ENCODE measurements at places on chromosomes 4 and X.

DNA sequence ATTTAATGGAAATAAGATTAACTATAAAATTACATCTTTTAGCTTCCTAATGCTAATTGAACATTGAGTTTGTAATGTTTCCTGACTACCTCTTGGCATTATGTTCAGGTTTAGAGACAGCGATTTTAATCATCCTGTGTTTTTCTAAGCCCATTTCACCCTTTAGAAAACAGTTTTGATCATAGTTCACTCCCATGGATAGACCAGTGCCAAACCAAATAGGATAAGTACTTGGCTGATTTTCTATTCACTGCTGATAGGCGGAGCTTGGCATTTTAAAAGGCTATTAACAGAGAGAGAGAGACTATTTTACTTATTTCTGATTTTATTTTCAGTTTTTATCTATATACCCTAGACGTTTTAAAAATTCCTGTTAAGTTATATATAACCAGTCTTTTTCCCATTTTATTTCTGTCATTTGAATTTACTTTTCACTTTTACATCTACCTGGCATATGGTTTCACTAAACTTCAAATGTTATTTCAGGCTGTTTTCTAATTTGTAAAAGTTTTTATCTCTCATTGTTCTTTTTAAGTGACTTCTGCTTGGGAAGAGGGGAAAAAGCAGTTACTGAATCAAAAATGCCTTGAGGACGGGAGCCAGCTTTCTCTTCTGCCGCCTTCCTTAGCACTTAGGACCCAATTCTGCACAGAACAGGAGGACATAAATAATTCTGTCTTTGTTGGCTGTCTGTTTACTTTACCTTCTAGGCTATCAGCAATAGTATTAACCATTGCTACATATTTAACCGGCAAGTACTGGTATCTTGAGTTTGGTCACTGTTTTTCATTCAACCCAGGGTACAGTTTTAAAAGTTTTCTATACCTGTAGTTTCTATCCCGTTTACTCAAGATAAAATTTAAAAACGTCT lies 46.4 kb downstream of the SGMS2 start:
- DNase-seq, result no peak

- DNase-seq, result no peak
Observed at GRCh38 chrX:130147631-130148030, 18.0 kb downstream of the AIFM1 start.

DNA sequence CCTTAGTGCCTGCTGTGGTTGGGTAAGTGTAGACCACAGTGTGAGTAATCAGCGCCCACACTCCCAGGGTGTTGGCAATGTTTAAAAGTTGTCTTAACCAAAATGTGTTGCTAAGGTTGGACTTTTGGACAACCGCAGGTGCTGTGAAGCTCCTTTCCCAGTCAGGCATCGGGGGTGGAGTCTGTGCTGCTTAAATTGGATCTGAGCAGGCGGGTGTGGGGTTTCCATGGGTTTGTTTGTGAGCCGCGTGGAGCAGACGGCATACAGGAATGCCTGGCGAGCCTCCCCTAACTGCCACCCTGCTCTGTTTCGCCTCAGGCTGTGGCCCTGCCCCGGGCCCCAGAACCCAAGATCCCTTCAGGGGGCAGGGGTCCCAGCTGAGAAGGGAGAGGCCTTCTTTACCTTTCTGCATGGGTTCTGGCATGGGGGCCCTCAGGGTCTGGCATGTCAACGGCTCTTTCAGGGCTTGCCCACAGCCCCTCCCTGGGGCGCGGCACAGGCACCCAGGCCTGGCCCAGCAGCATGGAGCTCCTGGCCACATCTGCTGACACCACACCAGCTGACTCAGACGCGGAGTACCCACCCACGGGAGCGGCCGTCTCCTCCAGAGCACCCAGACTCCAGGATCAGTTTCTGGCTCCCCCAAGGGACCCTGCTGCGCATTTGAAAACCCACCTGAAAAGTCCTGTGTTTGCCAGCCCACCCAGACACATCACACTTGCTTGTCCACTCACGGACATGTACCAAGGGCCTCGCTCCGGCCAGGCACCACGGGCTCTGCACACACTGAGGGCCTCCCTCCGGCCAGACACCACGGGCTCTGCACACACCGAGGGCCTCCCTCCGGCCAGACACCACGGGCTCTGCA lies 5.1 kb upstream of the SPON2 start:
- DNase-seq, result no peak

DNA sequence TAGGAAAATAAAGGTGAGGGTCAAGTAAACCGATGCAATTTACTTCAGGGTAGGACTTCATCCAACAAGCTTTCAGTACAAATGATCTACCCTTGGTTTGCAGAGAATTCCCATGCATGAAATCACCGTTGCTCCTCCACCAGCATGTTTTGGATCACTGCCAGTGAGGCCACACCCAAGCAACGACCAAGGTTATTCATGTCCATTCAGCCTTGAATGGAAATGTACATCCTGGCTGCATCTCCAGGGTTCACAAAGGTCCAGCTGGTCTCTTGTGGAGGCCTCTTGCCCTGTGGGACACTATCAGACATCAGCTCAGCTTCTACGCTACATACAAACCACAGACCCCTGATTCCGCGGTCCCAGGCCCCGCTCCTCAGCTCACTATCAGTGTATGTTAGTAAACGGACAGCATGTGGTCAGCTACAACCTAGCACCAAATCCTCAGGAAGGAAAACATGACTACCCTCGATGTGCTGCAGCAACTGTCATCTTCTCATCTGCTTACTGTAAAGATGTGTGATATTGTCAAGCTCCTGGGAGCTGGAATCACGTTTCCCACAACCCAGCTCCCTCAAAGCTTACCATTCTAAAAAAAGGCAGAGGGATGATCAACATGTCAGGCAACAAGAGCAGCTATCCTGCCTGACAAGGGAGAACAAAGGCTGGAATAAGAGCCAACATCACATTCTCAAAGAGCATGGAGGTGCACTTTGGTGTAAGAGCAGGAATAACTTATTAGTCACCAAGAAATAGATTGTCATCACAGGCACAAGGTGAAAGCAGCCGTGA lies 4.9 kb downstream of the LYAR start:
- no peak for DNase-seq

DNA sequence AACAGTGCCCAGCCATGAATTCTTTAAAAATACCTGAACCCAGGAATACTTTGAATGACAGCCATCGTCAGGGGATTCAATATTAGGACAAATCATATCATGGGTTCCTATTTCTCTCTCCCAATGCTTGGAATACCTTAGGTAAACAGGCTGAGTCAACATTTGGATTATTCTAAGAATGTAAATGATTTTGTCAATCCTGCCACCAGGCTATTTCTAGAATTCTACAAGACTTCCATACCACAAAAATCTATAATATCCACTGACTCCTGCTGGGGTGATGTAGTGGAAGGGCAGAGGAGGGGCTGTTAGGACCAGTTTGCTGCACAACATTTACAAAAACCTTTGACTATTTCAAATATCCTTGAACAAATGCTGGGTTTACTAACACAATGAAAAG lies 65.2 kb downstream of the IGFBP7 start:
- DNase-seq, result no peak

DNA sequence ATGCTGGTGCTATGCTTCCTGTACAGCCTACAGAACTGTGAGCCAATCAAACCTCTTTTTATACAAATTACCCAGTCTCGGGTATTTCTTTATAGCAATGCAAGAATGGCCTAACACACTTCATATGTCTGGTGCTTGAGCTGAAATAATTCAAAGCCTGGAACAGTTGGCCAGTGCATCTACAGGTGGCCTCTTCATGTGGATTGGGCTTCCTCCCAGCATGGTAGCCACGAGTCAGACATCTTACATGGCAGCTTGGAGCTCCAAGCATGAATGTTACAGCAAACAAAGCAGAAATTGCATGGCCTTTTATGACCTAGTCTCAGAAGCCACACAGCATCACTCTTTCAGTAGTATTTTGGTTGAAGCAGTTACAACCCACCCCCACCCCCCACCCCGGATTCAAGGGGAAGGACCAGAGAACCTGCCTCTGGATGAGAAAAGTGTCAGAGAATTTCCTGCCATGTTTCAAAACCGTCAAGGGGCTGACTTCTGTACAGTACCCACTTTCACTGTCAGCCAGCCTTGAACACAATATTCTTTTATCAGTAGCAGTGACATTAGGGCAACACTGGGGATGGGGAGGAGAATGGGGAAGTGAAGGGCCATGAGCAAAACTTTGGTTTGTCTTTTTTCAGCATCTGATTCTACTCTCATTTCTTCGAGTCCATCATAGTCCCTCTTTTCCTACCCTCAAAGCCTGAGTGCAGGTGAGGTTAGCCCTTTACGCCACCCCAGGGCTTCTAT lies 368.7 kb downstream of the BCOR start:
- no peak for DNase-seq

DNA sequence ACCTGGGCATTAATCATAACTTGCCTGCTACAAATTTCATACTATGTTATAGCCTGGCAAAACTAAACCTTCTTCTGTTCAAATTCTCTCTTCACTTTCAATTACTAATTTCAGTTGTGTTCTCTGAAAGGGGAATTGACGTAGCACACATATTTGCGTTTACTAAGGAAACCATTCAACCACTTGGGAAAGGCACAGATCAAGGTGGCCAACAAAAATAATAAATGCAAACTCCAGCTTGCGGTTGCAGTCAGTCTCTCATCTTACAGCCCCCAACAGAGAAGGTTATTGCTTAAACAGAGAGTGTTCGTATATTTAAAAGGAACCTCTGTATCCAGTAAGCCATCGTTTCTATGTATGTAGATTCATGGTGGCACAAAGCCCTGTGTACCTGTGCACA lies 4.0 kb downstream of the SRPX start:
- DNase-seq, result no peak

GRCh38 chrX:118074196-118074595 lies 42.4 kb downstream of the KLHL13 start:
- no peak for DNase-seq

DNA sequence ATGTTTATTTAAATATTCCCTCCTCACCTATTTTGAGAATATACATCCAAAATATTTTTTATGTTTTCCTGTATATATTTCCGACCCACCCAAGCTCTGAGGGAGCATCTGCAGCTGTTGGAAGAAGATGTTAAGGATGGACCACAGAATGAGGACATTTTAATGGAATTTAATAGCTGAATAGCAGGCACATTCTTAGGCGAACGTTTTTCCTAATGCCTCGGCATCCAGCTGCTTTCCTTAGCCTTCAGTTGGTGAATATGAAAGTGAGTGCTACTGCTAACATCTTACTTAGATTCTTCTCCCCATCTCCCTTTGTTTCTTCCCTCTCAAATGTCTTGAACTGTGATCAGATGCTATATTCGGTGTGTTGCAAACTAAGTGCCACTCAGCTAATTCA lies 158.0 kb upstream of the CTSO start:
- DNase-seq, result no peak

DNA sequence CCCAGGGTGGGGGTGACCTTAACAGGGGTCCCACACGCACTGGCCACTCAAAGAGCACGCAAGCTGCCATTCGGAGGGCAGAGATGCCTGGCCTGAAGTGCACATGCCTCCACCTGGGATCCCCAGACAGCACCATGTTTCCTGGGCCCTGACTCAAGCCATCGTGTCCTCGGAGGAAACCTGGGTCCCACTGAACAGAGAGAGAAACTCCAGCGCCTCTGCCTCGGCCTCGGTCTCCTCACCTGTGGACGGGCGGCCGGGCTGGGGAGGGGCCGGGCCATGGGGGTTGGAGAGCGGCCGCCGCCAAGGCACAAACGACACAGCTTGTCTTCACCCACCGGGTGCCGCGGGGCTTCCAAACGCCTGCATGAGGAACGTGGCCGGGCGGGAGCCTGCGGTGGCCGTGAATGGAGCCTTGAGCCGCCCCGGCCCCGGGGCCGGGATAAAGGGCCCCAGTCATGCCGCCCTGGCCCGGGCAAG lies 30.0 kb upstream of the FGFR3 start:
- DNase-seq, result no peak

DNA sequence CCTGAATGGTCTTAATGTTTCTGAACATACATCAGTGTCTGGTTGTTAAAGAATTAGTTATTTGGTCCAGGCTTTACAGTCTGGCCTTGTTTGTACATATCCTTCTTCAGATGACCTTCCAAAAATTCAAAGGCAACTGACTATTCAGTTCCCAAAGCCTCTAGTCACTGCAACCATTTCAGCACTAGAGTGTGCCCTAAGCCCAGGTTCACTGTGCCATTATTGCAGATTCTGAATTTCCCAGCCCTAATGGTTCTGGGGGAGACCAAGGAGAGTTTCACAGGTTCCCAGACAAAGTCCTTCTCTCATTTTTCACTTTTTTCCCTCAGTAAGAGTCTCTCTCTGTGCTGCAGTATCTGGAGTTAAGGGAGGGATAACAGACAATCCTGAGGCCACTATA lies 235.8 kb downstream of the TRAM1L1 start:
- no peak for DNase-seq

- DNase-seq, result no peak
Observed at GRCh38 chr4:3523628-3524221, 8.5 kb downstream of the LRPAP1 start.

- DNase-seq, result no peak
Observed at GRCh38 chr4:130146773-130147172, 1050.8 kb downstream of the C4orf33 start.

DNA sequence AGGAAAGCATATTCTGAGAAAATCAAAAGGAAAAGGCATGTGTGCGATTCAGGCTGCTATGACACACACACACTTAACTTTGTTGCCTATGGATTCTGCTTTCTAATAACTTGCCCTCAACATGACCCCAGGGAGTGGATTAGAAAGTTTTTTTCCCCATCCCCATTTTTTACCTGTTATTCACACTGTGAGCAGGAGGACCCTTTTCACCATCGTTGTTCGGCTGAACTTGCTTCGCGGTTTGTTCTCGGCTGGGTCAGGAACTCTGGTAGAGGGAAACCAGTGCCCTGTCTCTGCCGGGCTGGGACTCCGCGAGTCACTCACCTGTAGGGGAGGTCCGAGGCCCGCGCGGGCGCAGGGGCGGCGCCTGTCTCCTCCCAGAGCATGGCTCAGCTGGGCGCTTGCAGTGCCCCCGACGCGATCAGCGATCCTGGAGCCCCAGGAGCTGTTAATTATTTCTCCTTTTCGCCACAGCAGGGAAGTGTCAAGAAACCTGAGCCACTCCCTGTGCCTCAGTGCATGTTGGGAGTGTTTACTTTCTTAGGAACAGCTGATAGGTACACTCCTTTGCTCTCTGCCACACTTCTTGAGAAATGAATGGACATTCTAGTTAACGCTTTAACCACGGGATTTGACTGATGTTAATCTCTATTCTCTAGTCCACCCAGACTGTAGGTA lies at the start of gene RASSF6:
Gene RASSF6 (minus strand): TSS at position 322 of the 678 bp plus-strand sequence. CDS start 8,641 bp downstream, outside the sequence.
- DNase-seq, result peak; percentile 5

GRCh38 chr4:6200011-6200921 lies at the start of gene JAKMIP1:
Gene JAKMIP1, minus strand, starts transcription at chr4:6200549. Its CDS starts 87,699 bp downstream, at chr4:6112850.
- peak; percentile 78 for DNase-seq

GRCh38 chr4:123667496-123667895 lies 270.9 kb downstream of the SPRY1 start:
- DNase-seq, result no peak

- no peak for DNase-seq
Observed at GRCh38 chrX:74922922-74923543, 2.2 kb downstream of the NEXMIF start.

DNA sequence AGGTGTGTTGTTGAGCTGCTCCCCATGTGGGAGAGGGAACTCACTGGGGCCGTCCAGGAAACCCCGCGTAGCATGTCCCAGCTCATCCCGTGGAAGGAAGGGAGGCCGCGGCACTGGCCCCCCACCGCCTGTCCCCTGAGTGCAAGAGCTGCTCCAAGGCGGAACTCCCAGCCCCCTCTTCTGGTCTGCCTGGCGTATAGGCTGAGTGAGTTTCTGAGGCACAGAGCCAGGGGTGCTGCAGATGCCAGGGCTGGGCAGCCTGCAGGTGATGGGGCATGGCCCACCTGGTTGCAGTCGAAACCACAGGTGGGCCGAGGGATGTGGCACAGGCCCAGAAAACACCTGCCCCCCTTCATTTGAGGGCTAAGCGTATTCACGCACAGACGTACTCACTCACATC lies 49.6 kb downstream of the ABLIM2 start:
- no peak for DNase-seq
